ENCODE measurements at places on chromosomes 12 and 14.

- peak; percentile 3 for DNase-seq
Observed at GRCh38 chr12:25352083-25352918, 101.6 kb upstream of the KRAS start.

GRCh38 chr14:21017528-21018245 lies 7.2 kb downstream of the NDRG2 start:
- DNase-seq, result no peak

DNA sequence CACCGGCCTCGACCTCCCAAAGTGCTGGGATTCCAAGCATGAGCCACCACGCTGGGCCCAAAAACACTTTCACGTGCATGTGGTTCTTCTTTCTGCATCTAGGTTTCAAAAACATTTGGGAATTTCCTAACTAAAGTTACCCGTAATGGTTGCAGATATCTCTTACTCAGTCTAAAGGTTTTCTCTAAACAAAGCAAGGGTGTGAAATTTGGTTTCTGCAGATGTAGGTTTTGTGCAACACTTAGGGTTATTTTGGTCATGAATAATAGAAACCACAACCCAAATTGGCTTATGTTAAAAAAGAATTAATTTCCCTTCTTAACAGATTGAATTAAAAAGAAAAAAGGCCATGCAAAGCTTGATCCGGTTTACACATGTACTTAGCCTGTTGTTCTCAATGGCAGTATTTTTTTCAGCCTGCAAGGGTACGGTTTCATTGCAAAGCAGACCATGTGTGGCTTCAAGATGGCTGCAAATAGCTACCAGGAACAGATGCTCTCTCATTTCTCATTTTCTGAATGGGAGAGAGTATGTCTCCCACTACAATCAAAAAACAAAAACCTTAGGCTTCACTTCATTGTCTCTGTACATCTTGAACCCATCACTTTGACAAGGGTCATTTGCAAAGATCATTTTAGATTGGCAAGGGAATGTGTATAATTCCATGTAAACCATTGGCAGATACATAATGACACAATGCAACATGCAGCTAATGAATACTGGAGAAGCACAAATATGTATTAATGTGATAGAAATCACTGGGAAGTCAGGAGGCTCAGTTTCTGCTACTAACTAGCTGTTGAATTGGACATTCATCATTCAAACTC lies 491.2 kb upstream of the FLRT2 start:
- DNase-seq, result no peak

GRCh38 chr12:121781998-121782979 lies 11.2 kb downstream of the RHOF start:
- no peak for DNase-seq

GRCh38 chr14:102822311-102822863 lies 45.1 kb downstream of the TRAF3 start:
- DNase-seq, result no peak

DNA sequence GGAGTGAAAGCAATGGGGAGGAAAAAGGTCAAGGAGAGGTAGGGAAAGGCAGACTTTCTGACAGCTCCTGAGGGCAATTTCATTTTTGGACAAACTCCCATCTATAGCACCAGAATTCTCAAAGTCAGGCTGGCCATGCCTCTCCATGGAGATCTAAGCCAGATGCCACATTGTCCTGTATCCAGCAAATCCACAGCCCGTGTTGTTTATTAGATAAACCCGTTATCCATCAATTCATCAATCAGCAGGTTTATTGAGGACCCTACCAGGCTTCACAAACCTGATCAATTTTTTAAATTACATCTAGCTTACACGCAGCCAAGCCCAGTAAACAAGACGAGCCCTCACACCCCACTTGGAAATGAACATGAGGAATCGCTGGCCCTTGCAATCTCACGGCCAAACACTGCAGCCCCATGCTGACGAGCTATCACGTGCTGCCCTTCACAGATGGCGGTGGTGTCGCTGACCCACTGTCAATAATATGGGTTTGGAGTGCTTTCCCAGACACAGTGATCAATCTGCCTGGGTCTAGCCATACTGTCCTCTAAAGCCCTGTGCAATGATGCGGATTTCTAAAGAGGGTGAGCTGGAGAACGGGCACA lies 332.9 kb downstream of the DPF3 start:
- no peak for DNase-seq
